ENCODE measurements at places on chromosomes 7 and 10. TPM values are rescaled to one million over a fixed set of nuclear protein-coding genes. Genes with fewer than 3 reads are reported as not detected.

The CRYGN gene
- 1.6 TPM for total RNA-seq

The TRIM73 gene
- 2.0 TPM for total RNA-seq

The ANKRD16 gene
- total RNA-seq: 12.2 TPM

The AMZ1 gene
- total RNA-seq: 1.4 TPM

The RPEL1 gene
- not detected for total RNA-seq

The MLXIPL gene
- 23.8 TPM for total RNA-seq
